Dermis microvascular lymphatic vessel endothelial cell (primary cell): ENCODE measurements at places on chromosomes 7 and 10. TPM values are rescaled to one million over a fixed set of nuclear protein-coding genes. Genes with fewer than 3 reads are reported as not detected.
A peak's percentile ranks its signal among the peaks of the same experiment; 100 is the strongest.

GRCh38 chr10:113991091-113991860 lies 52.4 kb upstream of the ADRB1 start:
- no peak for DNase-seq

CYP3A7 gene
- not detected in 2 replicates for total RNA-seq

DNA sequence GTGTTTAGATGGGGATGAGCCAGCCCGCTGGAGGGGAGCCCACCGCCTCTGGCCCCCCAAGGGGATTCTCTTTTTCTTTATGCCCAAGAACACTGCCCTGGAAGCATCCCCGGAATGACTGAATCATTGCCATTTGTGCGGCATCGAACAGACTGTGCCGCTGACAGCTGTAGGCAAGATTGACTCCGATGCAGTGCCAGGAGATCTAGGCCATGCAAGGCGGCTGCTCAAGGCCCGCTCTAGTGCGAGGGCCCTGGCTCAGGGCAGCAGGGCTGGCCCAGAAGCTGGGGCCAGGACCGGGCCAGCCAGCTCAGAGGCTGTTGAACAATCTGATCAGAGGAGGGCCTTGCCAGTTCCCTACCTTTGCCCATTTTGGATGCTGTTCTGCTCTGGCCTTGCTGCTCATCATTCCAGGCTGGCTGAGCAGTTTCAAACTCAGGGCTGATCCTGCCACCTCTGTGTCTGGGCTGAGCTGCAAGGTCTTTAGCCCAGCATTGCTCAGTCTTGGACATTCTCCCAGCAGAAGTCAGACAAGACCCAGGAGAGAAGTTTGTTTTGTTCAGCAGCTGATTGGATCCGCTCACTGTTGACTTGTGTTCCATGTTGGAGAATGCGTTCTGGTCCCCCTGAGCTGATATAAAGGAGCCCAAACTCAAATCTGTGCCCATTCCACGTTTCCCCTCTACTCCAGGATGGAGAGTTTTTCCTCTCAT lies 485.3 kb upstream of the GALNT17 start:
- no peak for DNase-seq

DNA sequence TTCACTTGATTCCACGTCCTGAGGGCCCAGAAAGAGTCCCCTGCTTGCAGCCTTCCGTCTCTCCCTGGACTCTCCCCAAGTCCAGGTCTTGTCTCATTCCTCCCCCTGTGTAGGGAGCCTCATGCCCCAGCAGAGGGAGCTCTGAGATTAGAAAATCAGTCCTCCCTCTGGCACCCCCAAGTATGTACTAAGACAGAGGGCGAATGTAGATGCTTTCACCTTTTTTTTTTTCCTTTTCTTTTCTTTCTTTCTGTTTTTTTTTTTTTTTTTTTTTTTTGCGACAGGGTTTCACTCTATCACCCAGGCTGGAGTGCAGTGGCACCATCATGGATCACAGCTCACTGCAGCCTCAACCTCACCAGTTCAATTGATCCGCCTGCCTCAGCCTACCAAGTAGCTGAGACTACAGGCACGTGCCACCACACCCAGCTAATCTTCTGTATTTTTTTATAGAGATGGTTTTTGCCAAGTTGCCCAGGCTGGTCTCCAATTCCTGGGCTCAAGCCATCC lies 10.3 kb downstream of the SFXN3 start:
- DNase-seq, result peak; percentile 86

GRCh38 chr7:129162732-129163131 lies 18.2 kb downstream of the TSPAN33 start:
- DNase-seq, result no peak

CSGALNACT2 gene
- total RNA-seq, result 5.5 and 6.8 TPM in 2 replicates

EVX1 gene
- not detected in 2 replicates for total RNA-seq

DNA sequence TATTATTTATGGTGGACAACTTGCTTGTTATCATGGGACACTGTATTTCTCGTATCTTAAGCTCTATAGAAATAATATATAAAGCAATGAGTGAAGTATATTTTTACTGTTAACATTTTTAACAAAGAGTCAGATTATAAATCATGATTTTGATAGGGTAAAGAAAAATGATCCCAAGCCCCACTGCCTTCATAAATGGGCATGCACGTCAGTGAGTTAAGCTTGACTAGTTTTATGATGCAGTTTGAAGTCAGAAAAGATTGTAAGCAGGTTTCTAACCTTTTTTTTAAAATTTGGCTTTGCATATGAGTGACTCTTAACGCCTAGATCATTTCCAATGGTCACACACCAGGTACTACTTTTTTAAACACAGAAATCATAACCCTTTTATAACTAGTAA lies 152.8 kb downstream of the GNAT3 start:
- DNase-seq, result no peak

C10orf67 gene
- total RNA-seq, result not detected in 2 replicates

DNA sequence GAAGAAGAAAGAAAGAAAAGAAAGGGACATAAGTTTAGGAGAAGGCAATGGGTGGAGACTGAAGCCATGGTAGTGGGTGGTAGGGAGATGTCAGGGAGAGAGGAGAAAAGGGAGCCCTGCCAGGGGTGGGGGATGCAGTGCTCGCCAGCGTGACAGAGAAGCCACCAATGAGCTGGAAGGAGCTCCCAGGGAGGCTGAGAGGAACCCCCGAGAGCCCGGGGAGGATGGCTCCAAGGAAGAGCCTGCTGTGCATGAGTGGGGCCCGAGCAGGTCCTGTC lies 141.2 kb upstream of the SHH start:
- DNase-seq, result no peak

GRCh38 chr7:12653518-12653917 lies 33.9 kb upstream of the ARL4A start:
- peak; percentile 37 for DNase-seq

GRCh38 chr10:132812520-132812919 lies 26.6 kb upstream of the NKX6-2 start:
- DNase-seq, result no peak

- no peak for DNase-seq
Measured at GRCh38 chr7:107035446-107035845, 9.1 kb upstream of the PRKAR2B start.

GRCh38 chr7:114409750-114410149 lies 4.9 kb upstream of the FOXP2 start:
- no peak for DNase-seq

NRG3 gene
- 8.2 and 19.1 TPM in 2 replicates for total RNA-seq

DNA sequence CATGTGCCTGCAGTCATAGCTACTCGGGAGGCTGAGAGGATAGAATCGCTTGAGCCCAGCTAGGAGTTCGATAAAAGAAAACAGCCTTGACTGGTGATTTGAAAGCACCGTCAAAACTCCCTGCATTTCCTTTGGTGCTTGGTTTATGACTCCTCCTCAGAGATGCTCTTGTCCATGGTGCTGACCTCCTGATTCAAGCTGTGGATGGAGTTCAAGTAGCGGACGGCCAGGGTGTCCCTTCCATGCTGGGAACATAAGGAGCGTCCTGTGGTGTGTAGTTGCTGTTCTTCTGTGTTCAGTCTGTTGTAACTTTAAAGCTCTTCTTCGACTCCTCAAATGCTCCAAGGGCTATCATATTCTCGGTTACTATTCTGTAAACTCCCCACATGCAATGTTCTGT lies 382.5 kb upstream of the KIAA1217 start:
- peak; percentile 2 for DNase-seq

FBXL13 gene
- total RNA-seq, result 0.13 and 0.39 TPM in 2 replicates

GRCh38 chr10:34449836-34450235 lies 365.3 kb downstream of the PARD3 start:
- DNase-seq, result no peak

- DNase-seq, result no peak
Measured at GRCh38 chr7:35418716-35419390, 165.0 kb upstream of the TBX20 start.

ZNF853 gene
- total RNA-seq, result 0.90 and 4.6 TPM in 2 replicates

DNA sequence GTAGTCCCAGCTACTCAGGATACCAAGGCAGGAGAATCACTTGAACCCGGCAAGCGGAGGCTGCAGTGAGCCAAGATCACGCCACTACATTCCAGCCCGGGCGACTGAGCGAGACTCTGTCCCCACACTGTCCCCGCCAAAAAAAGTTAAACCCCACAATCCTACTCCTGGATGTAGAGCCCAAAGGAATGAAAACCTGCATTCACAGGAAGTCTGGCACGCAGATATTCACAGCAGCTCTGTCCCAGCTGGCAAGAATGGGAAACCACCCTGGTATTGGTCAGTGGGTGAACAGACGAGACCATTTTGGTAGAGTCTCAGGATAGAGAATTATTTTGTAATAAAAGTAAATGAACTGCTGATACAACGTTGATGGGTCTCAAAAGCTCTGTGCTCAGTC lies 225.2 kb downstream of the MAD1L1 start:
- no peak for DNase-seq

DNA sequence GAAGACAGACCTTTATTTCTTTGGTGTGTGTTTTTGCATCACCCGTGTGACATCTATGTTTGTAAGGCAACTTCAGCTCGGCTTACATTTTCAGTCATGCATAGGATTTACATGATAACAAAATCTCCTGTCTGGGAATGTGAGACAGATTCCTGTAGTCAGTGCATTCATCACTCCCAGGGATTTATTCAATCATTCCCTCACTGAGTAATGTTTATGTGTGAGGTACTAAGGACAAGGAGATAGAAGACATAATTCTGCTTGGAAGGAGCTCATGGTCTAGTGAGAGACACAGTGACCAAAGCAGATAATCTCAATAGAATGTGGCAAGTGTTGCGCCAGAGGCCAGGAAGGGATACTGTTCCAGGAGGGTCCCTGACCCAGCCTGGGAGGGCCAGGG lies 35.2 kb upstream of the BMPER start:
- no peak for DNase-seq

GRCh38 chr7:21338728-21339164 lies 89.1 kb upstream of the SP4 start:
- peak; percentile 43 for DNase-seq

LRRC17 gene
- 0.77 and 0.89 TPM in 2 replicates for total RNA-seq

DNA sequence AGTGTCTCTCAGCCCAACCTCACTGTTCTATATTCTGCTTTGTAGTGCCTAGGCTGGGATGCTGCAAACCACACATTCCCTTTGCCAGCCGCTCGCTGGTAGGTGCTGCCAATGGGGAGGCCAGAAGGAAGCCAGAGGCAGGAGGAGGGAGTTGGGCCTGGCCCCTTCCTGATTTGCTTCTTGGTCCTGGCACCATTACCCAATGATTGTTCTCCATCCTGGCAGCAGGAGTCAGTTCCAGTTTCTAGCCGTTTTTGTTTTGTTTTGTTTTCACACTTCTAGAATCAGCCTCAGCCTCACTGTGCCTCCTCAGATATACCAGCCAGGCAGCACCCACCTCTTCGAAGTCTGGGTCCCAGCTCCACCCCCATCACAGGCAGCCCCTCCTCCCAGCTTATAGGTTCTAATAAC lies 27.4 kb upstream of the LOXL4 start:
- no peak for DNase-seq

NYAP1 gene
- total RNA-seq, result 2.1 and 3.9 TPM in 2 replicates

GRCh38 chr7:816751-817671 lies 15.3 kb upstream of the SUN1 start:
- peak; percentile 47 for DNase-seq

- no peak for DNase-seq
Measured at GRCh38 chr10:129063877-129064276, 403.2 kb upstream of the MGMT start.

- DNase-seq, result no peak
Measured at GRCh38 chr7:81605493-81605892, 164.4 kb downstream of the HGF start.

DNA sequence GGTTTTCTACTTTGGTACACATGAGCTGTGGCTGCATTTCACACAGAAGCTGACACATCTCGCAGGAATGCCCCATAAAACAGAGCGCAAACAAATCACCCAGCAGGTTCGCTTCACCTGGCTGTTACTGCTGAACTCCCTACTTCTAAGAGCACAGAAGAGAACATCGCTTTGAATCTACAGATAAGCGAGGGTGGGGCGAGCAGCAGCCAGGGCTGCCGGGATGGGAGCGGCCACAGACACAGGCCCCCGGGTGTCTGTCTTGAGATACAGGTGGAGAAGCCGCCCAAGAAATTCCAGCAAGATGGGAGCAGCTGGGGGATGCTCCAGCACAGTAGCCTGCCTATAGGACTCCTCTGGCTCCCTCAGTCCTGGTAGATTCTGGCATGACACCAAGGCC lies 27.4 kb downstream of the OGDHL start:
- DNase-seq, result no peak

KIF5B gene
- total RNA-seq, result 75.5 and 83.2 TPM in 2 replicates

- no peak for DNase-seq
Measured at GRCh38 chr7:123155571-123155970, 44.2 kb downstream of the SLC13A1 start.

PPIF gene
- total RNA-seq, result 12.7 and 22.1 TPM in 2 replicates

- no peak for DNase-seq
Measured at GRCh38 chr10:89296220-89296648, 5.6 kb upstream of the IFIT2 start.

DNA sequence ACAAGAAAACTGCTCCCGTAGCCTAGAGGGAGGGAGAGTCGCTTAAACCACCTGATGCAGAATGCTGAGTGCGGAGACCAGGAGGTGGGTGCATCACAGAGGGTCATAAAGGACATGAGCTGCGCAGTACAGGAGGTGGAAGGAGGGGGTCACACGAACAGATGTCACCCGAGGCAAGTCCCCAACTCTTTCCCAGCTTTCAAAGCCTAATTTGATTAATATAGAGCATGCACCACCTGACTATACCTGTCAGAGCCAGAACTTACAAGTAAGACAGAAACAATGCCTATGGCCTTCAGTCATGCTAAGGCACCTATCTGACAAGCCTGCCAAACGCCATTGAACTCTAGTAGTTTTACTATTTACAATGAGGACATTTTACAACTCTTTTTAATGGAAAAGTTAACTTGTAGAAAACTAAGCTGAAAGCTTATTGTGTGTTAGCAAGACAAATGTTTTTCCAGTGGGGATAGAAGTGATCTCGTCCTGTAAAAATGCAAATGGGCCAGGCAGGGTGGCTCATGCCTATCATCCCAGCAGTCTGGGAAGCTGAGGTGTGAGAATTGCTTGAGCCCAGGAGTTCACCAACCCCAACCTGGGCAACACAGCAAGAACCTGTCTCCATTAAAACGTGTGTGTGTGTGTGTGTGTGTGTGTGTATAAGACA lies 1.1 kb upstream of the VOPP1 start:
- DNase-seq, result no peak

- DNase-seq, result no peak
Measured at GRCh38 chr7:22137026-22137425, 191.3 kb upstream of the CDCA7L start.

DNA sequence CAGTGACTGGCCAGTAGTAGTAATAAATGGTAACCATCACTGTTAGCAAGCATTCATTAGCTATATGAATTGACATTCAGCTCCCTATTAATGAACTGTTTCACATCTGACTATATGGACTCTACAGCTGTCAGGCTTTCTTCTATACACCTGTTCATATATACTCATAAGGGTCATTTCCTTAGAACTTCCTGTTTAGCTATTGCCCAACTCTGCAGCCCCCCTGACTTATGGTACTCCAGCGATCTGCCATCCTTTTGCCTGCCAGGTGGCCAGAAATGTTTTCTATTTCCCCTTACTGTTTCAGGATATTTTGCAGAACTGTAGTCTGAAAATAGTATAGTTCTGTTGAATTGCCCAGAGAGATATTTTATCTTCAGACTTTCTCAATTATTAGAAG lies 56.6 kb downstream of the TASOR2 start:
- DNase-seq, result peak; percentile 7

ERVW-1 gene
- total RNA-seq, result not detected in 2 replicates

TPST1 gene
- 21.8 and 32.1 TPM in 2 replicates for total RNA-seq
